Stimulated activated CD4-positive, alpha-beta T cell treated with anti-CD3 and anti-CD28 coated beads, Interleukin-1b, Interleukin-23, amount 100 ng/mL, for 1 hour (primary cell): ENCODE measurements at places on chromosomes 3 and 15.

DNA sequence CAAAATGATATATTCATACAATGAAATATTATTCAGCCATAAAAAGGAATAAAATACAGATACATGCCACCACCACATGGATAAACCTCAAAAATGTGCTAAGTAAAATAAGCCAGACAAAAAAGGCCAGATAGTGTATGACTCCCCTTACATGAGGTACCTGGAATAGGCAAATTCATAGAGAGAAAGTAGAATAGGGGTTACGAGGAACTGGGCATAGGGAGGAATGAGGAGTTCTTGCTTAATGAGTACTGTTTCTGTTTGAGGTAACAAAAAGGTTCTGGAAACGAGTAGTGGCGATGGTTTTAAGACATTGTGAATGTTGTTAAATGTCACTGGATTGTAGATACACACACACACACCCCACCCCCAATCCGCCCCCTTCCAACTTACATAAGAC lies 8.2 kb downstream of the RAF1 start:
- DNase-seq: no peak

DNA sequence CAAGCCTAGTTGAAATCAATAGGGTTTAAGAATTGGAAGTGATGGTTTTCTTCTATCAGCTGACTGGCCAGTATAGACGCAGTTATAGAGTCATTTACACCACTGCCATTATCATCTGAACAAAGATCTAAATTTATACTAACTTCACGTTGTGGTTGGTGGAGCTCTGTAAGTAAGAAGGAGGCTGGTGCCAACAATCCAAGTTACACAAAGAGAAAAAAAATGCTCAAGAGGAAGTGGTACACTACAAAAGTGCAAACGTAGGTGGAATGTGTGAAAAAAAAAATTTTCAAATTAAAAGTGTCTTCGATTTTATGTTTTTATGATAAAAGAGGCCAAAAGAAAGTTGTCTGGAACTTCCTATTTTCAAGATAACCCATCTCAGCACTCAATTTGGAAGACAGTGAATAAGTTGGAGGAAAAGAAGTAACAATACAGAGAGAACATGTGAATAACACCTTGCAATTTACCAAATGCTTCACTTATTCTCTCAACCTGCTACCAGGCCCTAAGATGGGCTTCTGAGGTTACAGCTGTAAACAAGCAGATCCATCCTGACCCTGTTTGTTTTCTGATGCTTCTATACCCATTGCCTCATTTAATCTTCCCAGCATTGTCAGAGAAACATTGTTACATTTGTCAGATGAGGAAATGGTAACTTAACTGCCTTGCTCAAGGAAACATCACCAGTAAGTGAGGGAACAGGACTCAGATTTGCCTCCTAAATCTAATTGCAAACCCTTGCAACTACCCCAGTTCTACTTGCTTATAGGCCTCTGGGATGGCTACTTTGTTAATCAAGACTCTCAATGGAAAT lies 12.0 kb upstream of the TASOR start:
- DNase-seq: no peak

GRCh38 chr15:80695099-80695910 lies at the start of gene ABHD17C:
Gene ABHD17C, plus strand, starts transcription at chr15:80695310. Its CDS starts 120 bp downstream, at chr15:80695430.
- no peak for DNase-seq

- no peak for DNase-seq
Measured at GRCh38 chr15:41936155-41936554, 36.2 kb downstream of the EHD4 start.

- DNase-seq: no peak
Measured at GRCh38 chr3:194023501-194024280, 112.3 kb upstream of the HES1 start.

DNA sequence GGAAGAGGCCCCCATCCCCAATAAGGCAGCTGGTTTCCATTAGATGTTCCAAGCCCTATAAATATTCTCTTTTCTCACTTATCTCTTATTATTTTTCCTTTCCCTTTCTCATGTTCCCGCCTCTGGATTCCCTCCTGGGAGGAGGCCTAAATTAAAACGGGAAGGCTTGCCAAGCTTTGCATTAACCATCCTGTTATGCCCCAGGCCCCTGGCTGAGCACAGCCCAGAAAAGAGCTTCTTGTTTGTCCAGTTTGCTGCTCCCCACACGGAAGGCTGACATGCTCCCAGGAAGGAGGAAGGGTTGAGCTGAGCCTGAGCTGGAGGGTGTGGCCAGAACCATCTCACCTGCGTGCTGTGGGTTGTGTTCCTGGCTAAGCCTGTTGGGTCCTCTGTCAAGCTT lies 63.1 kb upstream of the BOC start:
- no peak for DNase-seq

DNA sequence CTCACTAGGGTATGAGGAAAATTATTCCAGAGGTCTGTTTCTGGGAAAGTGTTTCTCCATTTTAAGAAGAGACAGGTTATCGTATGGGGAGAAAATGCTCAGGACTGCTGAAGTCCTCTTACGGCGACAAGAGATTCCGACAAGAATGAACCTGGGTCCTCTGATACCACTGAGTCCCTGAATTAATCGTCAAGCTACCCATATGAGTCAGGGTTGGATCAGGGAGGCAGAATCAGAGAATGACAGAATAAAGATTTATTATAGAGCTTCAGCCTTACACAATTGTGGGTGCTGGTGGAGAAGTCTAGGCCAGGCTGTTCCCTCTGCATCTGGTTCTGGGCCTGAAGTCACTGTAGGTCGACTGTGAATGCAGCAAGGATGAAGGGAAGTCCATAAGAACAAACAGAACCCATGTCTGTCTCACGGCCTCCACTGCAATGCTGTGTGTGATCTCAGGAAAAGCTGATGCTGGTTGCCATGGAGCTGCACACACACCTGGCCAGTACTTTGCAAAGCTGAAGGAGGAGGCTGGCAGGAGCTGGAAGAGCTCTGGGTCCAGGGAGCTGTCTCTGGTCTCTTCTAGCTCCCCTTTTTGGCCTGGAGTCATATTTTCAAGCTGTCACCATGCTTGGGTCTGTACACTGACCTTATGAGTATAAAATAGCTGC lies 83.9 kb downstream of the HHLA2 start:
- no peak for DNase-seq

DNA sequence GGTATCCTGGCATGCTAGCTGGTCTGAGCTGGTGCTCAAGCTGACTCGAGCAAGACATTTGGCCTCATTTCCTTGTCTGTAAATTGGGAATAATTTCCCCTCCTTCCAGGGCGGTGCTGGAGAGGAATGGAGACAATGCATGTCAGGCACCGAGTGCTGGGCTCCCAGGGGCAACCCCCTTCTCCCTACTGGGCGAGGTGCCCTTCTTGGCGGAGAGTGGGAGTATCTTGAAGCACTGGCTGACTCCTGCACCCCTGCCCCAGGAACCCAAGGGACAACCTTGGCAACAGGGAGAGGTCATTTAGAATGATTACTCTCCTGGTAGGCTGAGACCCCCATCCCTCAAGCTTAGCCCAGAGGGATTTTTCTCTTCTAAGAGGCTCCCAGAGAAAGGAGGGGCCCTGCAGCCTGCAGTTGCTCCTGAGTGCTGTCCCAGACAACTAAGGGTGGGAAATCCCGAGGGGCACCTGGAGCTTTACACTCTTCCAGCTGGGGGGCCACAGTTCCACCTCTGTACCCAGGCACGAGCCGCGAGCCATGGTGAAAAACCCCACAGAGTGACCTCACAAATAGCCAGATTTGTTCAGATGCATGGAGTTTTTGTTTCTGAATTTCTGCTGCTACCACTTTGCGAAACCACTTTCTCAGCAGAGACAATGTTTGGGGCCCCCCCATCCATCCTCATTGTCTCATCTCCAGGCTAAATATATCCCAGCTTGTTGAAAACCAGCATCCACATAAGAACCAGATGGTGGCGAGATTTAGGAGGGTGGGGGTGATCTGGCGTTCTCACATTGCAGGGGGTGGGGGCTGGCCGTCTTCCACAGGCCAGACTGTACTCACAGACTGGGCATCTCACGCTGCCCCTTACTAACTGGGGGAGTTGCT lies 44.8 kb downstream of the ABTB1 start:
- DNase-seq: no peak

DNA sequence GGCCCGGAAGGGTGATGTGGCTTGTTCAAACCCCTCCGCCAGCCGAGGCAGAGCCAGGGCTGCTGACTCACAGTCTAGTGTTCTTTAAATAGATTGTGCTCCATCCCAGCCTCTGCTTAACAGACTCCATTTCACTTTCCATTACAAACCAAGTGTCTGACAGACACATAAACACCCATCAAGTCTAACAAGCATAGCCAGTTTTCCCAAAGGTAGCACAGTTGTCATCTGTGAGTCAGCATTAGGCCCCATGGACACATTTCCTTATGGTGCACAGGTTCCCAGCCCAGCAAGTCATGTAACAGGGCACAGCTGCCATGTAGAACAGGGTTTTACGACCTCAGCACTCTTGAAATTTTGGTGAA lies 109.9 kb upstream of the RAP2B start:
- no peak for DNase-seq

DNA sequence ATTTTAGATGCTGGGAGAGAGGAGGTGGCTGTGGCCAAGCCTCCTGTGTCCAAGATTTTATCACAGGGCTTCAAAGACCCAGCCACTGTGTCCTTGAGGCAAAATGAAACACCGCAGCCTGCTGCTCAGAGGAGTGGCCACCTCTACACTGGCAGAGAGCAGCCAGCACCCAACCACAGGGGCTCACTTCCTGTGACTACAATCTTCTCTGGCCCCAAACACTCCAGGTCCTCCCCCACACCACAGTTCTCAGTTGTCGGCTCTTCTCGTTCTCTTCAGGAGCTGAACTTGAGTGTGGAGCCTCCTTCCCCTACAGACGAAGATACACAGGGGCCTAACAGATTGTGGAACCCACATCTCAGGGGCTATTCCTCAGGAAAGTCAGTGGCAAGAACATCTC lies 45.6 kb downstream of the CDAN1 start:
- no peak for DNase-seq

DNA sequence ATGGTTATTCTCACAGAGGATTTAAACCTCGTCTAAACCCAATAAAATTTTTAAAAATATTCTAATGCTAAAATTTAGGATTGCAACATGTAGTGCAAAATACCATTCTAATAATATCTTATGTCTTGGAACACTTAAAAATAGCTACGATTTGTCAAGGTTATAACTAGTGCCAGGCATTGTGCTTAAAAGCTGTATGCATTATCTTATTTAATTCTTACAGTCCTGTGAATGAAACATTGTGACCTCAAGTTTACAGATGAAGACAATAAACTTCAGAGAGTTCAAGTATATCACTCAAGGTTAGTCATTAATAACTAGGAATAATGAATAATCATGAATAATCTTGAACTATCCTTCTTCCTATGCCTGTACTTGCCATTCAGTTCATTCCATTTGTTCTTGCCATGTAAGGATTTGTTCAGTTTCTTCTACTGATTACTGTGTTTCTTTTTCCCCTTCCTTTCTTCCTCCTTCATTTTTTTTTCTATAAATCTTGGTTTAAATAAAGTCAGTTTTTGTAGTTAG lies 897.6 kb upstream of the NR2F2 start:
- no peak for DNase-seq

GRCh38 chr15:59792359-59792758 lies 103.2 kb upstream of the BNIP2 start:
- no peak for DNase-seq

GRCh38 chr3:42936157-42936981 lies 30.4 kb downstream of the ZNF662 start:
- no peak for DNase-seq

DNA sequence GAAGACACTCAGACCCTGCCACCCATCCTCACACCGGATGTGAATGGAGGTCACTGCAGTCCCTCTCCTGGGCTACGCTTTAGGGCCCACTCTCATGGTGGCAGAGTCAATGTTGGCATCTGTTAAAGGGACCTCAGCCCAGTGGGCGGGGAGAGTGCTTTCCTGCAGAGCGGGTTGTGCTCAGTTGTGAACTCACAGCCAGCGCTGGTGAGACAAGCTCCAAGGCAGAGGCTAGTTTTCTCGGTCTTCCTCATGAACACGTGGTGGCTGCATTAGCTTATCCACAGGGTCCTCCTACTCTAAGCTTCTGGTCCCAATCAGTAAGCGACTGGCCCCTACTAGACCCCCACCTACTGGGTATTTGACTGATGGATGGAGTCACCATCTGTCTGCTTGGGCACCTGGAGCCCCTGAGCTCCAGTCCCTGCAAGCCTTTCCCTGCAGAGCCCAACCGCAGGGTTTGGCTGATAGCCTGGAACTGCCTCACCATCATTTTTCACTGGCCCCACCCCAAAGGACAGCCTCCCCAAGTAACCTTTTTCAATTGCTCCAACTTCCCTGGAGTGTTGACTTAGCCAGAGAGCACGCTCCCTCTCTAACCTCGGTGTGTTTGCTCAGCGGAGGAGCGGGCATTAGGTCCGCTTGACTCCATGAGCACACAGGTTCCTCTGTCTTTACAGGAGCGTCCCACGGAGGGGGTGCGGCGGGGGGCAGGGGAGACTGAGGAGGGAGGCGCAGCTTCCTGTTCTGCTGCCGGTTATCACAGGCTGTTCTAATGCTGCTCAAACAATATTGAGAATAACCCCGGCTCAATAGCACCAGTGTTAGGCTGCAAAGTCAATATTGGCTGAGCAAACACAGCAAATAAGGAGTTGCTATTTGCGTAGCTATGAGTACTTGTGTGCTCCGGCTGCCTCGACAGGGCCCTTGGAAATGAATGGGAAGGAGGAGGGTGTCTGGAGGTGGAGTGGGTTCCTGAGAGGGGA lies 141.7 kb downstream of the RPLP1 start:
- DNase-seq: no peak

DNA sequence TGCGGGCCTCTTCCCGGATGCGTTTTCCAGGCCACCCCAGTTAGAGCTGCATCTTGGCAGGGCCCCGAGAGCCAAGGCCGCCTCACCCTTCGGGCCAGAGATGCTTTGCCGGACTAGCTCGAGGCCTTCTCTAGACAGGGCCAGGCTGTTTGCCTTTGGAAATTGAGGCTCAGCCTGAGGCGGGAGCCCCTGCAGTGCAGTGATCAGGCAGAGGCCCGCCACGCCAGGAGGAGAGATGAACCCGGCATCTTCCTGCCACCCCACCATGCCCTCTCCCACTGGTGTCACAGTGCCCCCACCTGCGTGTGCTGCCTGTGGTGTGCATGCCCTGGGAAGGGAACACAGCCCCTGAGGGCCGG lies 8.9 kb upstream of the ROPN1B start:
- no peak for DNase-seq

DNA sequence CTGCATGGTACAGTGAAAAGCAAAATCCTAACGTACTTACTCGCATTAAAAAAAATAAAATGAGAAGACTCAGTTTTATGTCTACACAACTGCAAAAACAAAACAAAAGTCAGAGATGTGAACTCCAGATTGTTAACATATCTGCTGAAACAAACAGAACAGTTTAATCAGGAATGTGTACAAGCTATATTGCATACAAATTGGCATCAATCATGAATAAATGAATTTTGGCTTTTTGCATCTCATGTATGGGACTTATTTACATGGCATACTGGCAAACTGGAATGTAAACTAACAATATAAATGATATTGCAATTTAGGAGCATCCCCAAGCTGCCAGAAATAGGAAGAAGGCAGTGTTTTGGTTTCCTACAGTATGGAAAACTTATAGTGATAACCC lies 79.6 kb upstream of the NSMCE3 start:
- DNase-seq: no peak
